ENCODE measurements at places on chromosomes 5 and 9.

DNA sequence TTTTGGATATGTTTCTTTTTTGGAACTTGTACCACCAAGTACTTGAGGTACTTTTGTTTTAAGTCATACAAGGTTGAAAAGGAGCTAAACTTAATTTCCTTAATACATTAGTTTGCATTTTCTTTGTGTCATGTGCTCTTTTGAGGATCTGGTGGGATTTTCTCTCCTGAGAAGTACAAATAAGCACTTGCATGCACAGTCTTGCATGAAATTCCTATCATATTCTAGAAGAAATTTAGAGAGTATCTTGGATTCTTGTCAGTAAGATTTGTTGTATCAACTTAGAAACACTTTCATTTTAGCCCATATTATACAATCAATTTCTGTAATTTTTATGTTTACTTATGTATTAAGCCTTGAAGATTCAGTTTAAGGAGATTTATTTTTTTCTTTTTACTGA, 64.9 kb downstream of the CCNH start:
- no peak for DNase-seq

DNA sequence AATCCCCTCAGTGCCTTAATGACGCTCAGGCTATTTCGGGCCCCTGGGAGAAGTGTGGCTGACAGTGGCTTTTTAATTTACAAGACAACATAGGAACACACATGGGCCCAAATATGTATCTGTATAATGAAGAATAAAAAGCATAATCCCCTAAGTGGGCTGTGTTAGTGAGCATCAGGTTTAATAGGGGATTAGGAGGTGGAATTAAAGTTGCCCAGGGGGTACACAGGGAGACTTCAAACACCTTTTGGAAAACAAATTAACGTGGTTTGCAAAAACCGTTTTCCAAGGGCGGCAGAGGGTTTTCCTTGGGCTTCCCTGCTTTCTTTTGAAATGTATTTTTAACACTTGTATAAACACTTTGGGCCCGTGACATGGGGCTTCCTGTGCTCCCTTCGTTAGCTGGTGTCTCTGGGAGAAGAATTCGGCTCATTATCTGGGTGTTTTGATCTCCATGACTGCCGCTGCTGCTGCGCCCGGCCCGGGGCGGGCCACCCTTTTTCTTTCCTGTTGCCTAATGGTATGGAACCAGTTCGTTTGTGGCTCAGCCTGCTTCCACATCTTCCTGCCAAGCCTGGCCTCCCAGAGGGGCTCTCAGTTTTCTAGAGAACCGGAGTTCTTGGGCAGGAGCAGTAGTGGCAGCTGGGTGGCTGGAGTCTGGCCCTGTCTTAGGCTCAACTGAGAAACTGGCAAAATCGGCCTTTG, 173.0 kb downstream of the MACROH2A1 start:
- DNase-seq: no peak

- no peak for DNase-seq
Observed at GRCh38 chr9:117546894-117547678, 132.2 kb upstream of the ASTN2 start.

DNA sequence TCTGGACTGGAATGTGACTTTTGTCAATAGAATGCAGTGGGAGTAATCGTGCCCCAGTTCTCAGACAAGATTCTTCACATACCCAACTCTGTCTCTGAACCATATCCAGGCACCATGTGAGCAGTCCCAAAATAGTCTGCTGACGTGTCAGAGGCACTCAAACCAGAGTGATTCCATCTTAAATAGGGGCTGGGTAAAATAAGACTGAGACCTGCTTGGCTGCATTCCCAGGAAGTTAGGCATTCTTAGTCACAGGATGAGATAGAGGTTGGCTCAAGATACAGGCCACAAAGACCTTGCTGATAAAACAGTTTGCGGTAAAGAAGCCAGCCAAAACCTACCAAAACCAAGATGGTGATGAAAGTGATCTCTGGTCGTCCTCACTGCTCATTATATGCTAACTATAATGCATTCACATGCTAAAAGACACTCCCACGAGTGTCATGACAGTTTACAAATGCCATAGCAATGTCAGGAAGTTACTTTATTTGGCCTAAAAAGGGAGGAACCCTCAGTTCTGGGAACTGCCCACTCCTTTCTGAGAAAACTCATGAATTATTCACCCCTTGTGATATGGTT, 16.9 kb upstream of the PLCXD3 start:
- no peak for DNase-seq

DNA sequence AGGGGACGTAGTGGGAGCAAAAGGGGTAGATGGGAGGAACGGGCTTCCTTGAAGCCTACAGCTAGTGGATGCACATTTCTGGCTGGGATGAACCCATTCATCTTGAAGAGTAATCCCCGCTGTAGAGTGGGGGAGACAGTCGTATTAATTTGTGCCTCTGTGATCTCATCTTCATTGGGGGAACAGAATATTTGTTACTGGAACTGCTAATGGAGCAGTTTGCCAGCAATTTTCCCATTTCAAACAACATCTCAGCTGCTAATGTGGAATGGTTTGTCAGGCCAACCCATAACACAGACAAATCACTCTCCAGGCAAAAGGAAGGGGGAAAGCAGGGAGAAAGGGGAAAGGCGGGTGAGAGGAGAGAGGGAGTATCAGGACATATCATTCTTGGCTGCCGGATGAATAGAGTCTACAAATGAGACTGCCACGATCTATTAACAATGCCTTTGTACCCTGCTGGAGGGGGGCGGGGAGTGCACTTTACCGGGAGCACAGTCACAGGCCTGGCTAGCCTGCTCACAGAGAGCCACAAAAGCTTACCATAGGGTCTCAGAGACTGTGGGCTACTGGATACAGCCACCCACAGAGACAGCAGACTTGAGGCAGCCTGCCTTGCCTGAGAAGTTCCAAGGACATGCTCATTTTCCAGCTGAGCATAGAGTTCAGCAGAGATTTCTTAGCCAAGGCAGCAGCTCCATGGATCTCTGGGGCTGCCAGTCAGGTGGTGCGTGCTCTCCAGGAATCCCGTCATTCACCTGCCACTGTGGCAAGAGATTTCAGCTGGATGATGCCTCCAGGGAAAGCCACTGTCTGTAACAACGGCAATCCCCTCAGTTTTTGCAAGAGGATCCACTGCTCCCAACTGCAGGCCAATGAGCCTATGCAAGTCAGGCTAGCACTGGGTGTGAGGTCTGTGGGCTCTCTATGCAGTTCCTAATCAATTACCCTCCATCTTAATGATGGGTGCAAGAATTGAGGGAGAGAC, 217.7 kb upstream of the PANK3 start:
- DNase-seq: no peak

- DNase-seq: no peak
Observed at GRCh38 chr9:18866121-18866831, 166.7 kb downstream of the SAXO1 start.

GRCh38 chr5:154243736-154244135, 53.2 kb downstream of the GALNT10 start:
- DNase-seq: no peak

GRCh38 chr9:93612796-93613154, 36.4 kb downstream of the PHF2 start:
- peak; percentile 15 for DNase-seq

DNA sequence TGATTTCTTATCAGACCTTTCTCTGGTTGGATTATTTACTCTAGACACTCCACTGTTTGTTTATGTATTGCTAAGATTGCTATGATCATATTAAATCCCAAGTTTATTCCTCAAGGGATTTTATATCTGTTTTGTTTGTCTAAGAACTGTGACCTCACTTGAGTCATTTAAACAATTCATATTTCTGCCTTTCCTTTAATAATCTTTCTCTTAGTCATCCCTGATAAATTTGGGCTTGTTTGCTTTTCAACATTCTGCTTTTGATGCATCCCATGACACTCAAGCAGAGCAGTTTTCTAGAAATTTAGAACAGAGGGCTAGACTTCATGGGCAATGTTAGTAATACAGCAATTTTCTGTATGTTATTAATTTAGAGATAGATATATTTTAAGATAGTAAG, 231.6 kb upstream of the TNC start:
- no peak for DNase-seq

DNA sequence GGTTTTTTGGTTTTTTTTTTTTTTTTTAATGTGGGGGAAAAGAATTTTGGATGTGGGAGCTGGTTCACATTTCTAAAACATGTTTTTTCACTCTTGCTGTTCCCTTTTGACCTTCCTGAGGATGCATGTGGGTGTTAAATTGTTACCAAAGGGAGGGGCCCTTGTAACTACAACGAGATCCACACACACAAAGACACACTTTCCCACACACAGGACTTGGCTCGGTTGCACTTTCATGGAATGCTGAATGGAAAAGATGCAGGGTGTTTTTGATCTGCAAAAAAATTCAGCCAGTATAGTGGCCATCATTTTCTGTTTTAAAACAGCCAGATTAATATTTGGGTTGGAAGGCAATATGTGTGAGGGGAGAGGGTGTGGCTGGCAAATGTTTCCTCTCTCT, 576.9 kb downstream of the EBF1 start:
- no peak for DNase-seq

DNA sequence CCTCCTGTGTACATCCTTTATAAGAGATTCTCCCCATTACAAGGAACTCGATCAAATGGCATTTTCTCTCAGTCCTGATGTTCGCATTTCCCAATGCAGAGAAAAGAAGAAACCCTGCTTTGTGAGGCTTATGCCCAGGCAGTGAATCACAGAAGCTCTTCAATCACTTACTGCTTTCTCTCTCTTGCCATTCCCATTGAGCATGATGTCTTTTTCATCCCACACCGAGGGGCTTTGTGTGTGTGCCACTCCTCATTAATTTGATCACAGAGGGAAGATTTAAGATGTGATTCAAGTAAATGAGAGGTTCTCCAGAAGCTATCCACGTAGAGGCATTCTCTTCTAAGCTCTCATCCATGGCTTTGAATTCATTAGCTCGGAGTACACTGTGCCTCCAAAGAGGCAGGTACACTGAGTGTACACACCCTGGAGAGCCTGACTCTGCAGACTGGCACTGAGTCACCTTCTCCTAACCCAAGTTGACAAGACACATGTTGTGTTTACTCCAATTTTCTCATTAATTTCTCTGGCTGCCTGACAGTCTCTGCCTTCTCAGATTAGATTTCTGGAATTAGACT, 45.4 kb downstream of the MFAP3 start:
- DNase-seq: no peak

DNA sequence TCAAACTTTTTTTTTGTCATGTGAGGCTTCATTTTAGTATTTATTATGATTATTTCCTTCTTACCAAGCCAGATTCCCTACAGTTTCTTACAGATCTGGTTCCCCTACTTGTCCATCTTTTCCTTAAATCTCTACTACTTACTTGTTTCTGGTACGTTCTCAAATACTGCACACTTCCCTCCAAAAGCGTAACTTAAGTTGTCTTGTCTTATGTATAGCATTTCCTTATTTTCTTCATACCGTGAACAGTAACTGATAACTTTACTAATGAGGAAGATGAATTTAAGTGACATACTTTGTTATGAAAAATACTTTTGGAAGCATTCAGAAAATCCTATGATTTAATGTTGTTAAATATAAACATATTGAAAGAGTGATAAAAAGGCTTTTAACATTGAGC, 67.3 kb downstream of the PARP8 start:
- DNase-seq: no peak

GRCh38 chr5:36919650-36920049, 43.1 kb downstream of the NIPBL start:
- DNase-seq: no peak

DNA sequence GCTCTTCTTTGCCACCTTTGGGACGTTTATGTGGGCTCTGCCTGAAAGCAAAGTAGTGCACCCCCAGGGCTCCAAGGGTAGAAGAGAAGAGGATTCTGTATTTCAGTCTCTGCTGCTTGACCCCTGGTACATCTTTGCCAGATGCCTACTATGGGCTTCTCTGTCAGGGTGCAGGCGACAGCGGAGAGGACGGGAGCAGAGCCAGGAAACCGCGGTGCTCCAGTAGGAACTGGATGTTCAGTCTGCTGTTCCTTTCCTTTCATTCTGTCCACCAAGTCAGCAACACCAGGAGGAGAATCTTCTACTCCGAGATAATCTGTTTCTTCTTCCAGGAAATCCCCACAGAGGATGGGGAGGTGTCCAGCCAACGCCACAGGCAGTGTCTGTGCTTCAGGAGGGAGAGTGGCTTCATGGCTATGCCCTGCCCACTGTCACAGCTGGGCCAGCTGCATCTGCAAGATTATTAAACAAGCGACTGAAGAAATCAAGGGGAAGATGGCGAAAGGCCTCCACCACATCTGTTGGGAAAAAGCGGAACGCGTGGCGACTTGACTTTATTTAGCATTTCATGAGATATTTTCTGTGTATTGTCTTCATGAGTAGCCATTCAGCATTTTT, 398.3 kb downstream of the IRX1 start:
- no peak for DNase-seq

- DNase-seq: no peak
Observed at GRCh38 chr9:107277801-107278200, 5.3 kb upstream of the RAD23B start.

DNA sequence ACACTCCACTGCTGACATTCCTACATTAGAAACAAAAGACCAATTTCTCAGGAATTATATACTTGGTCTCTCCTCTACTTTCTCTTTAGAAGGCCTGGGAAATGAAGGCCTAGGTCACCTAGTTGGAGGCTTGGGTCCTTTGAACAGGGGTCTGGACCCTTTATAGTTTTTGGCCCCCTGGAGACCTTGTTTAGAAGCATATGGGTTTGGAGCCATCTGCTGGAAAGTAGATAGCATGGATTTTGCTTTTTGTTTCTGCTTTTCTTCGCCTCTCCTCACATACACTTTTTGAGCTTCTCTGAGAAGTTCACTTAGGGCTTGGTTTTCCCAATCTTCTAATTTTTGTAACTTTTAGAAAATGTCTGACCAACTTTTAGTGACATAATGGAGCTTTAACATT, 67.1 kb upstream of the CDK20 start:
- no peak for DNase-seq

GRCh38 chr5:85388770-85389169, 1004.1 kb upstream of the EDIL3 start:
- no peak for DNase-seq

- DNase-seq: no peak
Observed at GRCh38 chr5:133705331-133705730, 93.0 kb upstream of the FSTL4 start.

DNA sequence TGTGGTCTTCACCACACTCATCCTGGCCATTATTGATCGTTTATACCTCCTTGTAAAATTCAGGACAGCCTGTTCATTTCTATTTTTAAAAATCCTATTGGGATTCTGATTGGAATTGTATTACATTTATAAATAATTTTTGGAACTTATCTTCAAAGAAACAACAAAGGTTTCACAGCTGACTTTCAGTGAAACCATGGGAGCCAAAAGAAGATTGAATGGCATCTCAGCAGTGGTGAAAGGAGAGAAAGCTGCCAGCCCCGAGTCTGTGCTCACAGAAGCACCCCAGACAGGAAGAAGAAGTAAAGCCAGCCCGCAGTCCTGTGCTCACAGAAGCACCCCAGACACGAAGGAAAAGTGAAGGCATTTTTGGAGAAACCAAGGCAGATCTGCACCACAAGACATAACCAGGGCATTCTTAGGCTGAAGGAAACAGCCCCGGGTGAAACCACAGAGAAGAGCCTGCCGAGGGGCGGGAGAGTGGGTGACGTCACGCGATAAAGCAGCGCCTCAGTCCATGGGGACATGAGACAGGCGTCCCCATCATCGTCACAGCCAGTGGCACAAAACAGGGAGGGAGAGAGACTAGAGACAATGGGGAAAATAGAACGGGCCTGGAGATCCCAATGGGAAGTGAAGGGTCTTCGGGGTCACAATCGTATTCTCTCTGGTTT, 42.5 kb upstream of the SLC9A3 start:
- DNase-seq: no peak
